ENCODE measurements at places on chromosomes 1 and 21. TPM values are rescaled to one million over a fixed set of nuclear protein-coding genes. Genes with fewer than 3 reads are reported as not detected.

Gene TGFB2
- total RNA-seq = 0.37 TPM

Gene HYI
- total RNA-seq = 26.8 TPM

- DNase-seq = no peak
These were observed 6.1 kb upstream of the CD1A start for GRCh38 chr1:158248118-158248517.

Gene DISC1
- total RNA-seq = 1.8 TPM

DNA sequence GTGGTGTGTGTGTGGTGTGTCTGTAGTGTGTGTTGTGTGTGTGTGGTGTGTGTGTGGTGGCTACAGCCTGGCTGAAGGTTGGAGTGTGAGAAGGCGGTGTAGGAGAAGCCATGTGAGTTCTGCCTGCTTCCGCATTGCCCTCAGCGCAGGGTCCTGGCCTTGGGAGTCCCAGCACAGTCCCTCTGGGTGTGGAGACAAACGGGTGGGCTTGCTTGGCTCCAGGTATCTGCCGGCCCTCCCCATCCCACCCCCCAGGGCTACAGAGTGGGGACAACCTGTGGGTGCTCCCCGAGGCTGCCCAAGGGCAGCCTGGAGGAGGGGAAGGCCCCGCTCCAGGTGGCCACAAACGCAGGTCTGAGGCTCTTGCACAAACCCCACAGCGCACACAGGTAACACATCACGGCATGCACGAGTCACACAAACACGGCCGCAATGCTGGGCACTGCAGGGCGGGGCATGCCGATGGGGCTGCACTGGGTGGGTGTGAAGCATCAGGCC lies 31.7 kb upstream of the ADARB1 start:
- DNase-seq = no peak

Gene TRIM17
- 5.0 TPM for total RNA-seq
